ENCODE measurements at places on chromosomes 1 and 21.

GRCh38 chr21:17427831-17428483, 84.9 kb upstream of the CXADR start:
- no peak for DNase-seq

GRCh38 chr1:41368366-41368765, 7.1 kb downstream of the FOXO6 start:
- no peak for DNase-seq

GRCh38 chr1:27203946-27204345, 30.5 kb upstream of the WDTC1 start:
- DNase-seq: no peak

GRCh38 chr1:37149296-37149695, 115.0 kb upstream of the GRIK3 start:
- DNase-seq: no peak

DNA sequence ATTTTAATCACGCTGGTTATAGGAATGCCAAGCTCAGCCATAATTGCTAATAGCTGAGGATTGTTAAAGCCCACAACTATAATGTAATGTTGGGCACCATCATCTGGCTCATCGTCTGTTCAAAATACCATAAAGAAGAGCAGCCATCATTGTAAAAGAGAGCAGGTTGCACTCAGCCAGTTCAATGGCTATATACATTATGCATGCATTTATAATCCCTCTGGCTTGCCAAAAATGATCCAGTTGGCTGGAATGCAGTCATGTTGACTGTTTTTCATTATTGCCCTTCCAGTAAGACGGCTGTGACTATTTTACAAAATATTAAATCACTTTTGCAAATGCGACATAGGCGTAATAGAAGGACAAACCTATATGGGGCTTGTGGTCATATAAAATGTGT, 85.3 kb downstream of the SPAG17 start:
- no peak for DNase-seq

Measured in hippocampal formation (tissue), 2 donors.